ENCODE measurements at places on chromosomes 16 and 17. TPM values are rescaled to one million over a fixed set of nuclear protein-coding genes. Genes with fewer than 3 reads are reported as not detected.

DNA sequence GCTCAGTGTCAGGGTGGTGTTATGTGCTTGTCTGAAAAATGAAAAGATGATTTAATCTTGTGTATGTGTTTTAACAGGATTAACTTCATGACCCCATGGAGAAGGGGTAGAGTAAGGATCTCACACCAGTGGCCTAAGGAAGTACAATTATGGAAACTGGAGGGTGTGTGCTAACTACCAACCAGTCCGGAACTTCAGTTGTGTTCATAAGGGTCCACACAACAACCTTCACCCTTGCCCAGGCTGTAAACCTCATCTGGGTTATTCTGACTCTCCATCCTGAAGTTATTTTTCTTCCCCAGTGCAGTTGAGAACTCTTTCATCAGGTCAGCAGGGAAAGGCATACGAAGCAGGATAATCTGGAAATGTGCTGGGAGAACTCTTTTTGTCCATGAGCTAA is 158.9 kb downstream of the MAP2K6 start:
- peaks cover 21% of the 10 kb centered on the region for H3K4me1 ChIP-seq
- no peak for DNase-seq
- H3K4me3 ChIP-seq = no peak overlapping the region
- no peaks in the 10 kb centered on the region for H3K27me3 ChIP-seq

DNA sequence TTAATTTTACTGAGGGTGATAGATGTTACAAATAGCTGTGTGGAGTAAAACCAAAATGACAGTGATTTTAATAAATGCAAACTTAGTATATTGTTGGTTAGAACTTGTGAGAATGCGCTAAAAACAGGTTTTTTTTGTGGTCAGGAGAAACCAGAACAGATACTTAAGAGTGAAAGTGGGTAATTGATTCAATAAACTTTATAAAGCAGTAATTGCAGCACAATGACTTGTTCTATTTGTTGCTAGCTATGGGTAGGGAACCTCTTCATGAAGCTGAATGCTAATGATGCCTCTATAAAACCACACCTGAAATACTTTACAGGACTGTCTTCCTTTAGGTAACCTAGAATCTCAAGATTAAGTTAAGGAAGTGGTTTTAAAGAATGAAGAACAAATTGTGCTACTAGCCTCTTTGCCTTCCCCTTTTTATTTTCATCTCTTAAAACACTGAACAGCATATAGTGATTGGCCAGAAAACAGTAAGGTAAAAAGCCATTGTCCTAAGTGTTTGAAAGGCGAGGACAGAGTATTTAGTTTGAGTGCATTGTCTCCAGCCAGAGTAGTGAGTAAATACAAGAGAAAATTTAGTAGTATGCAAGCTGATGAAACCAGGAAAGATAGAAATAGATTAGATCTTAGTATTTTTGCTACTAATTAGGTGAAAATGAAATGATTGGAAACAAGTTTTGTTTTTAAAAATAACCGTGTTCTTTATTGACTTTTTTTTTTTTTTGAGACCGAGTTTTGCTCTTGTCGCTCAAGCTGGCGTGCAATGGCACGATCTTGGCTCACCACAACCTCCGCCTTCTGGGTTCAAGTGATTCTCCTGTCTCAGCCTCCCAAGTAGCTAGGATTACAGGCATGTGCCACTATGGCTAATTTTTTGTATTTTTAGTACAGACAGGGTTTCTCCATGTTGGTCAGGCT is 6.0 kb downstream of the GGNBP2 start:
- H3K27me3 ChIP-seq = no peaks in the 10 kb centered on the region
- peaks cover 24% of the 10 kb centered on the region for H3K4me1 ChIP-seq
- H3K27ac ChIP-seq = no peak overlapping the region
- peaks cover 22% of the 10 kb centered on the region for H3K36me3 ChIP-seq
- no peak for DNase-seq

The FGF11 gene
- total RNA-seq = not detected

The PRSS22 gene
- not detected for total RNA-seq

Measured in GM23248 (cell line).